ENCODE measurements at places on chromosomes 7 and 10. TPM values are rescaled to one million over a fixed set of nuclear protein-coding genes. Genes with fewer than 3 reads are reported as not detected.

The NODAL gene
- total RNA-seq: 41.1 TPM

DNA sequence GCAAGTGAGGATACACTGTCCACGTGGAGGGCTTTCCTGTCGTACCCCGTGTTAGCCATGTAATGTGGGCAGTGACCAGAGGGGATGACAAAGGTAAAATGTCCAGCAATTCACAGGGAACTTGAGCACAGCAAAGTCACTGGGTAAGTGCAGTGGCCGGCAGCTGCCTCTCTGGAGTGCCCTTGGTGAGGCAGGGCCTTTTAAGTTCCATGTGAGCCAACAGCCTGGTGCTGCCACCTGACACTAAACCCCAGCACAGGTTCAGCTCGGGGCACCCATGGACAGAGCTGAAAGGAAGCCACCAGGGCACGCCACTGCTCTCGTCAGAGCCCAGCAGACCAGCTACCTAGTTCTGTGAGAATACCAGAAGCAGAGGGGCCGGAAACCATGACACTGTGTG is 168.3 kb downstream of the PRKAG2 start:
- DNase-seq: no peak
- peaks cover 8% of the 10 kb centered on the region for H3K27me3 ChIP-seq
- H3K27ac ChIP-seq: no peak overlapping the region
- no peak overlapping the region for H3K4me3 ChIP-seq
- no peaks in the 10 kb centered on the region for H3K36me3 ChIP-seq

- peak overlapping the region; percentile 95 for H3K27ac ChIP-seq
- 0 out of 2 replicates have a peak, but pooled peaks cover 2% of the 10 kb centered on the region for H3K27me3 ChIP-seq
- no peaks in the 10 kb centered on the region for H3K36me3 ChIP-seq
- DNase-seq: no peak
- peaks cover 57% of the 10 kb centered on the region for H3K4me1 ChIP-seq
Observed at GRCh38 chr10:61986382-61986781, 84.9 kb downstream of the ARID5B start.

DNA sequence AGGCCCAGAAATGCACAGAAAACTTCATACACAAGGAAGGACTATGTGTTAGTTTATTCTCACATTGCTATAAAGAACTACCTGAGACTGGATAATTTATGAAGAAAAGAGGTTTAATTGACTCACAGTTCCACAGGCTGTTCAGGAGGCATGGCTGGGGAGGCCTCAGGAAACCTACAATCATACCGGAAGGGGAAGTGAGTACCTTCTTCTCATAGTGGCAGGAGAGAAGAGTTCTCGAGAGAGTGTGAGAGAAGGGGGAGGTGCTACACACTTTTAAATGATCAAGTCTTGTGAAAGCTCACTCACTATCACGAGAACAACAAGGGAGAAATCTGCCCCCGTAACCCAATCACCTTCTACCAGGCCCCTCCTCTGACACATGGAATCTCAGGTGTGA is 16.8 kb upstream of the RAMP3 start:
- peaks cover 2% of the 10 kb centered on the region for H3K4me1 ChIP-seq
- DNase-seq: no peak
- H3K4me3 ChIP-seq: no peak overlapping the region
- no peaks in the 10 kb centered on the region for H3K27me3 ChIP-seq
- no peak overlapping the region for H3K27ac ChIP-seq
- H3K36me3 ChIP-seq: no peaks in the 10 kb centered on the region

The DGKB gene
- total RNA-seq: 3.0 TPM

The TFR2 gene
- 5.7 TPM for total RNA-seq

The SCART1 gene
- 1.1 TPM for total RNA-seq
